ENCODE measurements at places on chromosomes 12 and 14.

DNA sequence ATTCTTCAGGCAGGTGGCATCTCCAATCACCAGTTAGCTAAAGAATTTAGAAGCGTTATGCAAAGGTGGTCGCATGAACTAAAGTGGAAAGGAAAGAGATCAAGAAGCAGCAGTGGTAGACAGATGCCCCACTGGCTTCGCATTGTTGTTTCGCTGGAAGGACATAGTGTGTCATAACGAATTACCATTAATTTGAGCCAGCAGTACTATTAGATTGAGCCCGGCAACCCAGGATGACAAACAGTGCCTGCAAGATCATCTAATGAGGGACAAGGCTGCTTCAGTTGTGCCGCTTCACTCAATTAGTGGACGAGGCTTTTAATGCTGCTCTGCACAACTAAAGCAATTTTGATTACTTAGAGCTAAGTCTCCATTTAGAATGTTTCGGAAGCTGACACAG, 274.5 kb upstream of the SOX5 start:
- DNase-seq, result no peak

- DNase-seq, result peak; percentile 2
Measured at GRCh38 chr12:22406627-22407026, 72.1 kb upstream of the ST8SIA1 start.

- DNase-seq, result no peak
Measured at GRCh38 chr14:22567437-22567836, 21.6 kb downstream of the DAD1 start.

DNA sequence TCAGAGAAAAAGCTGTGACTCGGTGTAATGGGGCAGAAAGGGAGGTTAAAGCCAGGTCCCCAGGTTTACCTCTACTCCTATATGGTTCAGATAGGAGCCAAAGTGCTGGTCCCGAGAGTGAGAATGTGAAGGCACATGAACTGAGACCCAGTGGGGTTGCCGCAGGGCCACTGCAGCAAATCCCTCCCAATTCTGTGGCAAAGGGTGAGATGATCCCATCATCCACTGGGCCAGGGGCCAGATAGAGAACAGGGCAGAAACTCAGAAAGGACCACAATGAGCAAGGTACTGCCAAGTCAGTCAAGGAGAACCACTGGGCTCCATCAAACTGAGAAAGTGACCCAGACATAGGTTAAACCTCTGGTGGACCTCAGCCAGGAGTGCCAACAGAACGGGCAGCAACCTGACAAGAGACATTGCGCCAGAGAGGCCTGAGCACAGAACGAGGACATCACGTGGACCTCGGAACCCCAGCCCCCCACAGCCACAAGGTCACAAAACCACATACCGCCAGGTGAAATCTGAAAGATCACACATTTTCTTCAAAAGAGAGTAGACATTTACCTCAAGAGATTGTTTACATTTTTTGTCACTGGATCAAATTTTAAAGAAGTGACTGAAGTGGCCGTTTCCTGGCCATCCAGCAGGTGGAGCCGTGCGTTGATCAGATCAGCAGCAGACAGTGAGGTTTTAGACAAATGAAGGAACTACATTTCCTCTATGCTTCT, 20.5 kb upstream of the ITPR2 start:
- peak; percentile 60 for DNase-seq

DNA sequence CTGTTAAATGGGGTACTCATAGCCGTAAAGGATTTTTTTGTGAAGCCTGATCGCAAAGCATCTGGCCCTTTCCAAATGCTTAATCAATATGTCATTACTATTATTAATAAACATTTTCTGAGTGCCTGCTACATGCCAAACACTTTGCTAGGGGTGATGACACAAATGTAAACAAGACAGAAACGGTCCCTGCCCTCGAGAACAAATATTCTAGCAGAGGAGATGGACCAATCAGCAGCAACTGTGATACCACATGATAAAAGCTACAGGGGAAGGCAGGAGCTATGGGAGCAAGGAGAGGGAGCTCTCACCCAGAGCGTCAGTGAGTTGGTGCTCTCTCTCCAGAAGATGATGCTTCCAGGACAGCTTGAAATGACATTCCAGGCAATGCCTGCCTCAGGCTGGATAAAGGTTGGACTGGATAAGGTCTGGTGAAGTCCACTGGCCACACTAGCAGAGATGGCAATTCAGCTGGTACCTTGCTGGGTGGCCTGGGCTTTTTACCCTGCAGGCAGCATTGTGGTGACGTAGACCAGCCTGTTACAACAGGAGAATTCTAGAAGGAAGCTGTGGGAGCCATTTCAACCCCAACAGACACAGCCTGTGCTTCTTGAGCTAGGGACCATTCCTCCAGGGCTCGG, 41.1 kb downstream of the ERH start:
- no peak for DNase-seq

- no peak for DNase-seq
Measured at GRCh38 chr12:116561181-116561821, 2.1 kb downstream of the MAP1LC3B2 start.

GRCh38 chr14:93533437-93533836, 102.7 kb downstream of the UNC79 start:
- no peak for DNase-seq

- DNase-seq, result peak; percentile 53
Measured at GRCh38 chr14:20631023-20631879, 10.2 kb downstream of the OR6S1 start.

GRCh38 chr12:30064906-30065305, 281.2 kb upstream of the TMTC1 start:
- no peak for DNase-seq

GRCh38 chr12:49955899-49956662, 5.5 kb downstream of the AQP2 start:
- DNase-seq, result no peak

- DNase-seq, result peak; percentile 79
Measured at GRCh38 chr12:124053851-124054250, 80.8 kb downstream of the ZNF664 start.

All from AG10803 (cell line).